Stimulated activated CD4-positive, alpha-beta T cell treated with anti-CD3 and anti-CD28 coated beads, Interleukin-15, amount 100 ng/mL, for 24 hours (primary cell): ENCODE measurements at places on chromosomes 11 and 22.

GRCh38 chr11:69525516-69526452 lies 44.3 kb downstream of the LINC01488 start:
- no peak for DNase-seq

DNA sequence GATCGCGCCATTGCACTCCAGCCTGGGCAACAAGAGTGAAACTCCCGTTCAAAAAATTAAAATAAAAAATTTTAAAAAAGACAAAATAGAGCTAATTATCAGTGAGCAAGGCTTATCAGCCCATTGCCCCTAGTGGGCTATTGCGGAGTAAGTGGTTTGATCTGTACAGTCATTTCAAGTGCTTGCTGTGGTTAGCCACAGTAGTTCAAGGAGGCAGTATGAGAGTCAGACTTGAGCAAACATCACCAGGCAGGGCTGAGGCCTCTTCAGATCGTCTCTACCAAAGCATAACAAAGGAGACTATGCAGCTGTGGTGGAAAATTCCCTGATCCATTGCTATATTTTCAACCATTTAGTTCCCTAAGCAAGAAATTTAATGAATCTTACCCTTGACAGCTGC lies 4.3 kb upstream of the SBF2 start:
- peak; percentile 64 for DNase-seq

- no peak for DNase-seq
Observed at GRCh38 chr22:50313600-50313999, 6.2 kb upstream of the PLXNB2 start.

- DNase-seq = no peak
Observed at GRCh38 chr22:30371981-30372380, 15.2 kb downstream of the CCDC157 start.

GRCh38 chr22:46040471-46041465 lies 63.8 kb upstream of the WNT7B start:
- DNase-seq = no peak

DNA sequence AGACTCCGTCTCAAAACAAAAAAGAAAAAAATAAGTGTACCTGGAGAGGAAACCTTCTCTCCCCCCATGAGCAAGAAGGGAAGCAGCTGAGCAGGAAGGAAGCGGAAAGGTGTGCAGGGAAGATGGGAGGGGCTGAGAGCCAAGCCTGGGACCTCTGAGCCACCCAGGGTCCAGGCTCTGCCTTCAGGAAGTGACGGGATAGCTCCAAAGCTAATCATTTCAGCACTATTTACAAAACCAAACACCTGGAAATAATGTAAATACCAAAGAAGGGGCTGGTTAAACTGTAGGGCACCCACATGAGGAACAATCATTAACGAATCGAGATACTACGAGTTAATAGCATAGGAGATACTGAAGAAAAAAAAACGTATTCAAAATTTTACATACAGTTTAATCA lies 27.9 kb downstream of the ARRB1 start:
- DNase-seq = no peak

DNA sequence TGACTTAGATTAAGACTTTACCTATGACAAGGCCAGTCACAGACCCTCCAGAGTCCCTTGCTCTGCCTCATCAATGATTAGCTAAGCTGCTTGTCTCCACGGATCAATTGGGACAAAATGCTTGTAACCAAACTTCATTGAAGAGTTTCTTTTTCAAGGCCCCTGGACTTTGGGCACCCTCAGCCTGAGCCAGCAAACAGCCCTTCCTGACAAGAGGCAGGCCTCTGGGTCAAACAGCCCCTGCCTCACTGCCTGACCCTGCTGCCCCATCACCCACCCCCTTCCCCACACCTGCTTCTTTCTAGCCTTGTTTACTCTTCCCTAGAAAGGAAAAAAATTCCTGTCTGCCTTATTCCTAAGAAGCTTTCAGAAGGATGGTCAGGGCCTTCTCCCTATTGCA lies 26.3 kb upstream of the CDON start:
- DNase-seq = no peak

- DNase-seq = no peak
Observed at GRCh38 chr22:34102633-34103032, 182.4 kb upstream of the LARGE1 start.

DNA sequence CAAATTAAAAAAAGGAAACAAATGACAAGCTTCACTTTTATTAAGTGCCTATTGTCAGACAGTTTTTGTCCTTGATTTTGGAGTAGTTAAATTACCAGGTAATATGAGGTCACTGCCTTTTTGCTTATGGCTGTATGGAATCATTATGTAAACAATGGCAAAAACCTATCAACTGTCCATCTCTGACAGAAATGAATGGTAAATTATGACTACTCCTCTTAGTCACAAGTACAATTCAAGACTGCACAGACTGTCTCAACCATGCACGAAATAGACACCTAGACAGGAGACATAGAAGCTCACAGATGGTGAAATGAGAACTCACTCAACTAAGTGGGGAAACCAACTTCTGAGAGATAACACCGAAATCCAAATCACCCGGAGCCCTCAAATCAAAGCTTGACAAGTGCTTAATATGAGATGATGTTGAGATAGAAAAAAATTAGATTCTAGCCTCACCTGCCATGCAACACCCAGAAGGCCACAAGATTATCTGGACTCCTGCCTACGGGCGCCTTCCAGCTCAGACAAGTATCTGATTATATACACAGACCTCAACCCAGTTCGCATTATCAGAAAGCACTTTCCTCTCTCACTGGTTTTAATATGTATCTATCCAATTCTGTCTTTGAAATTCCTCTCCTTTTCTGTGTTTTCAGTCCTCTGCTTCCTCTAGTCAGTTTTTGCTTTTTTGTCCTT lies 199.3 kb downstream of the CADM1 start:
- no peak for DNase-seq

DNA sequence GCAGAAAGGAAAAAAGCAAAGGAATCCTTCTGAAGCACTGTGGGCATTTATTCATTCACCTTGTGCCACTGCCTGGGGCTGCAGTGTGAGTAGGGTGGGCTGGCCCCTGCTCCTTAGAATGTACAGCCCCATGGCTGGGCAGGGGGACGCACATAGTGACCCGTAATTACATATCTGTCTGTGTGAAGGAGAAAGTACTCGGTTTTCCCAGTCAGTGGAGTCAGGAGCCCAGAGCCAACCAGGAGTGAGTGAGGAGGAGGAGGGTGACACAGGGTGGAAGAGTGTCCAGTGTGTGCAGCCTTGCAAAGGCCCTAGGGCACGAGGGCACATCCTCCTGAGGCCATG lies 91.9 kb downstream of the CDKN1C start:
- no peak for DNase-seq

DNA sequence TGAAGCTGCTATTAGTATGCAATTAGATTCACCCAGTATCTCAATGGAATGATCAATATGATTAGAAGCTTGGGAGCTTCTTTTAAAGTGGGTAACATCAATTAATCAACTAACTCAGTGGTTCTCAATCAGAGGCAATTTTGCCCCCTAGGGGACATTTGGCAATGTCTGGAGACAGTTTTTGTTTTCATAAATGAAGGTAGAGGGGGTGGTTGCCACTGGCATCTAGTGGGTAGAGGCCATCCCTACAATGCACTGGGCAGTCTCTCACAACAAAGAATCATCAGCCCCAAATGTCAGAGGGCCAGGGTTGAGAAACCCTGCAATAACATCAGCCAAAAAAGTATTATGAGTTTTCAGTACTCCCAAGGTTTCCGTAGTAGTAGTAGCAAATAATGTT lies 5.9 kb upstream of the AMOTL1 start:
- no peak for DNase-seq

DNA sequence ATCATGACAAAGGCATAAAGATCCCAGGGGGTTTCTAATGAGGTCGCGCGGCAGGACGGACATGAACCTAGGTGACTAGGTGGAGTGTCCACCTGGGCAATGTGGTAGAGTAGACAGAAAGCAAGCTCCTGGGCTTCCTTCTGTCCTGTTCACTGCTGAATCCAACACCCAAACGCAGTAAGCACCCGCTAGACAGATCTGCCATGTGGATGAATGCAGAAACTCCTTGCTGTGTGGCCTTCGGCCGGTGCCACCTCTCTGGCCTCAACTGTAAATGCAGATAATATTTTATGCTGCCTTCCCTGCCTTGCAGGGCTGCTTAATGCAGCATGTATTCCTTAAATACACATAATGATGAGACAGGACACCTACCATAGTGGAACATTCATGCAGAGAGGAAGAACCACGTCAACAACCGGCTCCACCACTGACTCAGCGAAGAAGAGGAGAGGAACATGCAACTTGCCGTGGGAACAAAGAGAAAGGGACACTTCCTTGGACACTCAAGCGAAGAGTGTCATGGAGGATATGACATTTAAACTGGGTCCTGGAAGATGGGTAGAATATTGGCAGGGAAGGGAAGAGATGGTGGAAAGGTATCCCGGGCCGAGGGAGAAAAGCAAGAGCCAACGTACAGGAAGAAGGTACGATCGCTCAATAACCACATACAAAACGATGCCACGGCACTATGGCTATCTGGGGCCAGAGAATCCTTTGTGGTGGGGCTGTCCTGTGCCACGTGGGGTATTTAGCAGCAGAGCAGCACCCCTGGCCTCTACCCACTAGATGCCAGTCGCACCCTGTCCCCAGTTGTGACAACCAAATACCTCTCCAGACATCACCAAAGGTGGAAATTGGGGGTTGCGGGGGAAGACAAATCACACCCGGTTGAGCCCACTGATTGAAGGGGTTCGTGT lies 30.8 kb downstream of the MYH9 start:
- DNase-seq = peak; percentile 74

DNA sequence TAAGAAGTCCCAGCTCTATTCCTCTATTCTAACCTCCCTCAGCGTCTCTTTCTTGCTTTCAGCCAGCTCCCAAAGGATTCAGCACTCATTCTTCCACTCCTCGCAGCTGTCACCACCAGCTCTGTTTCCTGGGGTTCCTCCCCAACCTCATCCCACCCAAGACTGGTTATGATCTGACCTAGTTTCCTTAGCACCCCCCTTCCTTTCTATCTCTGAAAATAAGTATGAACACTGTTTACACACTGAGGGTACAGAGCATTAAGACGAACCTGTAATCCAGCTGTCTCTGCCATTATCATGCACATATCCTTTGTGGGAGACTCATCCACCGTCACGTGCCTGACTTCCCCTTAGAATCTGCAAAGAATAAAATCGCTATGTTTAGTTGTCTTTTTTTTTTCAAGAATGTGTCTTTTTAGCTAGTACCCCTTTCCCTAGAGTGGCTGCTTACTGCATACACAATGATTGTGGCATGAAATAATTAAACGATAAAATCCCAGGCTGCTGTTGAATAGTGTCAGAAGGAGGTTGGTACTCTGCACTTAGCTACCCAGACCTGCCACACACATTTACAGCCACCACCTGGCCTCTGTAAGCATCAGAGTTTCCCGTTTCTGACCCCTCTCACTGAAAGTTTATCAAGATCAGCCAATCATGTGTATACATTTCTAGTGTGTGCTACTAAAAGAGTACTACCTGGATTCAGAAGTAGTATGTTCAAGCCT lies 26.9 kb upstream of the CSTF3 start:
- DNase-seq = no peak

DNA sequence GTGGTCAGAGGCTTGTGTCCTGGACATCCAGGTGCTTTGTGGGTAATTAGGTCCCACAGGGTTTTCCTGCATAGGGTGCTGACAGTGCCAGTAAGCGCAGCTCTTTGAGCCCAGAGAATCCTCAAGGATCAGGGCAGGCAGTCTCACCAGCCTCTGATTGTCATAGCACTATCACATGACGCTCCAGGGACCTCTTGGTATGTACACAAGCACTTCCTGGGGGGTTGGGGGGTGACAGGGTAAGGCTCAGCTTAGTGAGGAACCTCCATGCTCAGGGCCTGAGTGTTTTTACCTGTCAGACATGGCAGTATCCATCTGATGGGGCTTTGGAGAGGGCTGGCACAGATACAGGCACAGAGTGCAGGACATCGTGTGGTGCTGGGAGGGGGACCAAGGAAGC lies 27.9 kb upstream of the SUSD2 start:
- DNase-seq = peak; percentile 34

DNA sequence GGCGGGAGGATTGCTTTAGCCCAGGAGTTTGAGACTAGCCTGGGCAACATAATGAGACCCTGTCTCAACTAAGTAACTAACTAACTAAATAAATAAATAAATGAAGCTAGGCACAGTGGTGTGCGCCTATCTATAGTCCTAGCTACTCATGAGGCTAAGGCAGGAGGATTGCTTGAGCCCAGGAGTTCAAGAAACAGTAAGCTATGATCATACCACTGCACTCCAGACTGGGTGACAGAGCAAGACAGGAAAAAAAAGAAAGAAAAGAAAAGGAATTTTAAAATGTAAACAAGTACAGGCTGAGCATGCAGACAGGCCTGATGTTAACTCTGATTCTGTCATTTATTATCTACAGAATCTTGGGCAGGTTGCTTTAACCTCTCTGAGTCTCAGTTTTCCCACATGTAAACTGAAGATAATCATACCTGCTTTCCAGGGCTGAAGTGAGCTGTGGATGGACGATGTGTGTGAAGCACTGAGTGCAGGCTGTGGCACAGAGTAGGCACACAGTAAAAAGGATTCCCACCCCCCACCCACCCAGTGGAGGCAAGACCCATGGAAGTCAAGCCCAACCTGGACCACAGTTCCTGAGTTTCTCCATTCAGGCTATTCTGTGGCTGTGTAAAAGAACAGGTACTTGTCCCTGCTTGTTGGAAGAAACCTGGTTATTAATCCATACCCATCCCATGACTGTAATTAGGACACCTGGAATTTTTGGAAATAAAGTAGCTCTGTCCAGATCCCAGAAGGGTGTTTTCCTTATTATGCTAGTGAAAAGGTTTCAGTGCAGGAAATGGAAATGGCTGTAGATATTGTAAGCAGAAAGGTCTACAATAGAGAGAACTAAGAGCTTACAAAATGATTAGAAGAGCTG lies 18.7 kb upstream of the SCUBE2 start:
- no peak for DNase-seq

- no peak for DNase-seq
Observed at GRCh38 chr11:77501758-77502157, 27.9 kb upstream of the PAK1 start.

- no peak for DNase-seq
Observed at GRCh38 chr11:2673250-2673610, 26.6 kb downstream of the KCNQ1OT1 start.

- no peak for DNase-seq
Observed at GRCh38 chr11:12581923-12582322, 92.3 kb upstream of the TEAD1 start.

DNA sequence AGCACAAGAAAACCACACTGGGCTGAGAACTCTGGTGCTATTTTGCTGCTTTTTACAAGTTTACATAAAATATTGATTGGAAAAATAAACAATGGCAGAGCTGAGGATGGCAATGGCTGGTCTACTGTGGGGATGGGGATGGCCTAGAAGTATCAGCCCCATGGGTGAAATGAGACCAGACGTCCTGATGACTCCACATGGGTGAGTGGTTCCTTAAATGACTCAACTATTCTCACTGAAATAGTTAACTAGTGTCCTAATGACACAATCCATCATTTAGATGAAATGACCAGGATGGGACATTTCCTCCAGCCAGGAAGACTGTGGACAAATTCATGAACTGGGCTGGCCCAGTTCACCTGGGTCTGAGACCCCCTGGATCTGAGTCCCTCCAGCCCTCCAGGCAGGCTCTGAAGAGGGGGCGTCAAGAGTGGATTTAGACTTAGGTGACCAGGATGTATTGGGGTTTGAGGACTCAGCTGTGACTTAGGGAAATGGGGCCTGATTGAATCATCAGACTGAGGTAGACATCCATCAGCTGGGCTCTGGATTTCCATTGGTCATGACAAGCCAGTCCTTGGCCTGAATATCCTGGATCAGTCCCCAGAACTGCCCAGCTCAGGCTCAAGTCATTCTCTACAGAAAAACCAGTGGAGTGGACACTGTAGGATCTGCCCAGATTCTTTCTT lies 98.2 kb upstream of the IGLL5 start:
- DNase-seq = no peak
